ENCODE measurements at places on chromosomes 2 and 18.

GRCh38 chr2:105294844-105295481, 34.6 kb downstream of the TGFBRAP1 start:
- DNase-seq, result no peak

GRCh38 chr18:56469582-56469981, 168.8 kb downstream of the TXNL1 start:
- no peak for DNase-seq

DNA sequence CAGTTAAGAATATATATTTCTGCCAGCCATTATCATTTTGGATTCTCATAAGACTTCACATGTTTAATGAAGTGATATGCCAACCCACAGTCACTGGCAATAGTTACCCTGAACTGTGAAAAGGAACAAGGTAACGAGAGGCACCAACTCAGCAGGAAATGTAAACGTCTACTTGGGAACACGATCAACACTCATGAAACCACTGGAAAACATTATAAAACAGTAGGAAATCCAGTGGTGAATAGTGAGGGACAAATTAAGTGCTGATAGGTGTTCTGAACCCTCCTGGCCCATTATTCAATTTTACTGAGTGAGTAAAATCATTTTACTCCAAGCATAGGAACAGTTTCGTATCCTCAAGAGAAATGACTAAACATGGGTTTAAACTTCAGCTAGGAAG, 17.1 kb downstream of the CCDC68 start:
- DNase-seq, result no peak

GRCh38 chr2:178478439-178479274, at the start of gene FKBP7:
FKBP7 (minus strand) TSS chr2:178478600; CDS start chr2:178478499, 101 bp downstream.
- DNase-seq, result peak; percentile 65

- DNase-seq, result no peak
Measured at GRCh38 chr2:172470958-172471922, 43.9 kb downstream of the ITGA6 start.

DNA sequence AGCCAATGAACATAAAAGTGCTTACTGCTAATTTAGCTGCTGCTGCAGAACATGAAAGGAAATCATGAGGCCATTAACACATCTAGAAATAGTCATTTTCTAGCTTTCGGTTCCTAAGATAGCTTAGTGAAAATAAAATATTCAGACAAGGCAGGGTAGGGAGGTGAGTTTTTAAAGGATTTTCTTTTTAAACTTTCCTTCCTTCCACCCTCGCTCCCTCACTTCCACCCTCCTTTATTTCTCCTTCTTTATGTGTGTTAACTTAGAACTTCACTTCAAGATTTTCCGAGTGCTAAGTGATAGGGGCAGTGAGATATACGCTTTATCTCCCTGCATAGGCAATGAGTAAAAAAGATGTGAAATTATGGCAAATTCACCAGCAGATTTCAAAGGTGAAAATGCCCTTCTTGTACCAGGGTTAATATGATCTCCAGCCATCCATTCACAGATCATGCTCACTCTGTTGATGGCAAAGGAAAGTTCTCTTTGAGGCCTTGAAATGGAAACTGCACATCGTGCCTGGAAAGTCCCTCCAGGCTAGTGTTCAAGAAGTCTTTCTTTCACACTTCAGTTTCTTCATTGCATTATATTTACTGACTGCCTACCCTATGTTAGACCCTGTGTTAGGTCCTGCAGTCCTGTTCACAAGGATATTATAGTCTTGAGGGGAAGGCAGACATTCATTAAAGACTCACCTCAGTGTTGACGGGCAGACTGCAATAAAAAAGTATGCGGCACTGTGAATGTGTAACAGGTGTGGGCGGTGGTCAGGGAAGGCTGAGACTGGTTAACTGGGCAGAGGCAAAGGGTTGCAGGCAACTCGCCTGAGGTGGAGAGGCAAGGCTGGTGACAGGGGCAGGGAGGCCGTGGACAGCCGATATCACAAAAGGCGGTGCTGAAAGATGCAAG, 200.8 kb downstream of the PLCL1 start:
- DNase-seq, result no peak

DNA sequence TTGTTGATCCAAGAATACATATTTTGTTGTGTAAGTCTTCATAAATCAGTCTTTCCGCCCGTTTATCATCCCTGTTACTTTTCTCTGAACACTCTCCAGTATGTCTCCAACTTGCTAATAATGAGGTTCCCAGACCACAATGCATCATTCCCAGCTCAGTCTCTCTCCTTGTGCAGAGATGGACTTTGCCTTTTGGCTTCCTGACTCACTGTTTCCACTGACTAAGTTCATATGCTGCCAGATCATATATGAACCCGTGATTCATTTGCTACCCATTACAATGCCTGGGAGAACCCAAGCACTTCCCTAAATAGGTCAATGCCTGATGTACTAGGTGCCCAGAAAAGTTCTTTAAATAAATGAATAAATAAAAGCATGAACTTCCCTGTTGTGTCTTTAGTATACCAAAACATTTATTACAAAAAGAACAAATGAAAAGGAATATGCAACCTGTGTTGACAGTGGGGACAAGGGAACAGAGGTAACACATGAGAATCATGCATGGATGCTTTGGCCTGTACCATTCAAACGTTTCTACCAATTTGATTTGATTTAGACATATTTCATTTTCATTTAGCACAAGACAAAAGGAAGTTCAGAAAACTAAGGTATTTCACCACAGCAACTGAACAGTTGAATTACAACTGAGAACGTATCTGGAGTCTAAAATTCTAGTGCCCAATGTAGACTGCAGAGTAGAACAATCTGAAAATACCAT, 215.4 kb upstream of the HNRNPA3 start:
- no peak for DNase-seq

- no peak for DNase-seq
Measured at GRCh38 chr2:101677658-101678057, 19.8 kb upstream of the MAP4K4 start.

- no peak for DNase-seq
Measured at GRCh38 chr2:205658068-205658467, 24.2 kb upstream of the NRP2 start.

GRCh38 chr2:38499548-38500282, 103.0 kb downstream of the HNRNPLL start:
- DNase-seq, result no peak

GRCh38 chr2:130351711-130352110, 4.1 kb upstream of the PTPN18 start:
- DNase-seq, result no peak

GRCh38 chr18:59429608-59430007, 70.5 kb upstream of the LMAN1 start:
- no peak for DNase-seq

DNA sequence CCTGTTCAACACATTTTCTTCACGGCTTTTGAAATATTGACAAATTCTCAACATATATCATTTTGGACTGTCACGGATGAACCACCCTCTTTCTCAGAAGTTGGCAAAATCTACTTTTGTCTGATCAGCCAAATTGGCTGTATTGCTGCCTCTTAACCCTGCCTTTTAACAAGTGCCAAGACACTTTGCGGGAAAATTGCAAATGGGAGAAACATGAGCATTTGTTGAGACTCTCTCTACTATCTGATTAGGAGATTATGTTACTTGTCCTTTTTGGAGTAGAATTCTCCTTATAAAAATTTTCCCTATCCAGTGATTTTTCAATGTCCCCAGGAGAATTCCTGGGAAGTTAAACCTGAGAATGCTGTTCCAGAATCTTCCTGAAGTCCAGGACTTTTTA, 256.2 kb upstream of the ZSWIM2 start:
- no peak for DNase-seq

Measured in DMS153 (cell line).